Kidney (tissue), 22 donors: ENCODE measurements at places on chromosomes 13 and 19. TPM values are rescaled to one million over a fixed set of nuclear protein-coding genes. Genes with fewer than 3 reads are reported as not detected.

DNA sequence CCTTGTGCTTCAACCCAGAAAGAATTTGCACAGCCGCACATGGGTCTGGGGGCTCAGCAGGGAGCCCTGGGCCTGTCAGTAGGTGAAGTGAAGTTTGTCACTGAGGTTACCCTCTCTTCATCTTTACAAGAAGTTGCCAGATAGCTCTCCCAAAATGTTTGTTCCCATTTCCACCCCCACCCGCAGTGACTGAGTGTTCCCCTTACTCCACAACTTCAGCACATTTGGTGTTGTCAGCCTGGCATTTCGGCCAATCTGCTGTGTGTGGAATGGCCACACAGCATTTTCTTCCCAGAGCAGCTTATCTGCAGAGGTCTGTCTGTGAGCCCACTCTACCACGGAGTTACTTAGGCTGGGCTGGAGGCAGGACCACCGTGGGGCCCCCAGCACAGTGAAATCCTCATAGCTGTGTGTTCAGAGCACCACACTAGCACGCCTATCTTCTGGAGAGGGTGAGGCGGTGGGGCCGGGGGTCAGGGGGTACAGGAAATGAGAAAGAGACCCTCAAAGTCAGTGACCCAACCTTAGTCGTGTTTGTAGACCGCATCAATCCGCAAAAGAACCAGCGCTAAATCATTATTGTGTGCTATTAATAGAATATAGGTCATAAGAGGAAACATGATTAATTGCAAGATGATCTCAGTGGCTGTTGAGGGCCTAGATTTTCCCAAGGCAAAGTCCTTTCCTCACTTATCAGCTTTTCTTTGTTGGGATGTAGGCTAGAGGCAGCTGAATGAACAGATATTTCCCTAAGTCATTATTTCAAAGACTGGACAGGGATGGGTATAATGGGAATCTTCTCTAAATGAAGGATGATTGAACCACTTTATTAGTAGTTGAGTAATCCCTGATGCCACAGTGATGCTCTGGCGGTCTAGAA, 116.0 kb downstream of the SIPA1L3 start:
- DNase-seq: peak; percentile 36
- H3K4me1 ChIP-seq: no peaks in the 10 kb centered on the region
- H3K27ac ChIP-seq: peak overlapping the region; percentile 0
- no peaks in the 10 kb centered on the region for H3K36me3 ChIP-seq
- H3K4me3 ChIP-seq: no peak overlapping the region

- H3K36me3 ChIP-seq: no peaks in the 10 kb centered on the region
- no peak overlapping the region for H3K27ac ChIP-seq
- no peak for DNase-seq
- no peaks in the 10 kb centered on the region for H3K4me1 ChIP-seq
- no peaks in the 10 kb centered on the region for H3K27me3 ChIP-seq
- no peak overlapping the region for H3K4me3 ChIP-seq
These were observed 375.0 kb downstream of the ENOX1 start for GRCh38 chr13:43411741-43412140.

- H3K4me1 ChIP-seq: no peaks in the 10 kb centered on the region
- no peaks in the 10 kb centered on the region for H3K36me3 ChIP-seq
- H3K4me3 ChIP-seq: no peak overlapping the region
- H3K27me3 ChIP-seq: no peaks in the 10 kb centered on the region
- H3K27ac ChIP-seq: no peak overlapping the region
These were observed 5.5 kb upstream of the ACP7 start for GRCh38 chr19:39078436-39079200.

- H3K27ac ChIP-seq: peak within 1 kb of the TSS; percentile 53
- no peaks in the 10 kb centered on the region for H3K4me1 ChIP-seq
- peaks cover 6% of the 10 kb centered on the region for H3K27me3 ChIP-seq
- no peak for DNase-seq
- no peak within 1 kb of the TSS for H3K4me3 ChIP-seq
- no peaks in the 10 kb centered on the region for H3K36me3 ChIP-seq
These were observed at the start of gene RASAL3 for GRCh38 chr19:15464394-15465385. Gene RASAL3 (minus strand): TSS chr19:15464544. CDS start chr19:15464358, 186 bp downstream.

- H3K27ac ChIP-seq: no peak within 1 kb of the TSS
- no peak within 1 kb of the TSS for H3K4me3 ChIP-seq
- no peak for DNase-seq
- no peaks in the 10 kb centered on the region for H3K27me3 ChIP-seq
These were observed at the start of gene CELF5 for GRCh38 chr19:3224346-3225168. Gene CELF5 (plus strand): TSS chr19:3224661. CDS start chr19:3224740, 79 bp downstream.

PEX11G gene
- 7.8 TPM for total RNA-seq

DNA sequence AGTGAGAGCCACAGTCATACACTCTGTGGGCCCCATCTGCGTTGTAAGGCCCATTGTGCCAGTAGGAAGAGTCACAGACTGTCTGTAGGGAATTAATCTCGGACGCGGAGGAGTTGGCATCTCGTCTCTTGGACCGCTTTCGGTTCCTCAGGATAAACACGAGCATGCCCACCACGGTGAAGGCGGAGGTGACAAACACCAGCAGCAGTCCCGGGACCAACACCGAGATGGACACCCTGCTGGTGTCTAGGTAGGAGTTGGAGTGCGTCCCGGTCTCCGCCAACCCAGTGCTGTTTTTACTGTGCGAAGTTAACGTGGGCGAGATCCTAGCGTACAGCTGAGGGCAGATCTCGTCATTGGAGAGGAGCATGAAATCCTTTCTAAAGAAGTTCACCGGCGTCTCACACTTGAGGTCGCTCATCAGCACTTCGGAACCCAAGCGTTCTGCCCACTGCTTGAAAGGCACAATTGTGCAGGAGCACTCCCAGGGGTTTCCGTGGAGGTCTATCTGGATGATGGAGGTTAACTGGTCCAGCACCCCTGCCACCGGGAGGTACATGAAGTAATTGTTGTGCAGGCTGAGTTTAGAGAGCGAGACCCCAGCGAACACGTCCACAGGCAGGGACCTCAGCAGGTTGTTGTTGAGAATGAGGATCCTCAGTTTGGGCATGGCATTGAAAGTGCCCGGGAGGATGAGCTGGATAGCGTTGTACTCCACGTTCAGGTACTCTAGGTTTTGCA, 2.7 kb downstream of the SLITRK1 start:
- H3K36me3 ChIP-seq: no peaks in the 10 kb centered on the region
- H3K27ac ChIP-seq: no peak overlapping the region
- no peaks in the 10 kb centered on the region for H3K4me1 ChIP-seq
- H3K4me3 ChIP-seq: peak overlapping the region; percentile 39
- DNase-seq: no peak

GNA15 gene
- 8.7 TPM for total RNA-seq

- no peak overlapping the region for H3K27ac ChIP-seq
- H3K36me3 ChIP-seq: no peaks in the 10 kb centered on the region
- H3K4me3 ChIP-seq: no peak overlapping the region
- no peak for DNase-seq
These were observed 24.1 kb downstream of the PBX4 start for GRCh38 chr19:19594381-19594780.
